ENCODE measurements at places on chromosomes 2 and 18.

- no peak for DNase-seq
These were observed 5.5 kb downstream of the ASAP2 start for GRCh38 chr2:9212010-9212635.

DNA sequence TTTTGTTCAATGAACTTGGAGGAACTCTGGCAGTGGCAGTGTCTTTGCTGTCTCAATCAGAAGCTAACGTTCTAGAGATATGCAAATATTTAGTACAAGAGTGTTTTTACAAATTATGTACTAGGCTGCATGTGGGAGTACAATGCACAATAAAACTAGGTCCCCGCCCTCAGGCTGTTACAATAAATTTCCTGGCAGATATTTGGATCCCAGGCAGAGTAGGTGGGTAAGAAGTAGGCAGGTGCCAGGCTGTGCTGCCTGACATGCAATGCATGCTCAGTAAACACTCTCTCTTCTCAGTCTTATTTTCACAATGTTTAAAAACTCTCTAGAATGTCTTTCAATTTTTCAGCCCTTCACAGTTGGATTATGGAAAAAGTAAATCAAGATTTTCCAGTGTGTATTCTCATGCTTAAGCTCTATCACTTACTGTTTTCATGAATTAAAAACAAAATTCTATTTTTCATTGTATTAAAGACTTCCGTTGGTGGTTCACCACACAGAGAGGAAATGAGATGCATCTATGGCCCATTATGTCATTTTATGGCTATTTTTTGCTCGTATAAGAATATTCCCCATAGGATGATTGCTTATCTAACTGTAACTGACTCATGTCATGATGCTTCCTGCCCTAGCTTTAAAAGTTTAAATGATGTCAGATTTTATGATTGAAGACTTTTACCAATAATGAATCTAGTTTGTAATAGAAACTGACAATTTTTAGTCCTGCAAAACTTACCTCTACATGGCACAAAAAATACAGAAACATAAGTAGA lies 346.1 kb downstream of the RND3 start:
- no peak for DNase-seq

GRCh38 chr18:24878289-24878688 lies 417.9 kb downstream of the HRH4 start:
- peak; percentile 30 for DNase-seq

GRCh38 chr2:59233920-59234319 lies 992.8 kb upstream of the FANCL start:
- no peak for DNase-seq

- DNase-seq: no peak
These were observed 580.1 kb downstream of the EPHA4 start for GRCh38 chr2:220991972-220992371.

- no peak for DNase-seq
These were observed 164.0 kb downstream of the DTNA start for GRCh38 chr18:34873986-34874580.

DNA sequence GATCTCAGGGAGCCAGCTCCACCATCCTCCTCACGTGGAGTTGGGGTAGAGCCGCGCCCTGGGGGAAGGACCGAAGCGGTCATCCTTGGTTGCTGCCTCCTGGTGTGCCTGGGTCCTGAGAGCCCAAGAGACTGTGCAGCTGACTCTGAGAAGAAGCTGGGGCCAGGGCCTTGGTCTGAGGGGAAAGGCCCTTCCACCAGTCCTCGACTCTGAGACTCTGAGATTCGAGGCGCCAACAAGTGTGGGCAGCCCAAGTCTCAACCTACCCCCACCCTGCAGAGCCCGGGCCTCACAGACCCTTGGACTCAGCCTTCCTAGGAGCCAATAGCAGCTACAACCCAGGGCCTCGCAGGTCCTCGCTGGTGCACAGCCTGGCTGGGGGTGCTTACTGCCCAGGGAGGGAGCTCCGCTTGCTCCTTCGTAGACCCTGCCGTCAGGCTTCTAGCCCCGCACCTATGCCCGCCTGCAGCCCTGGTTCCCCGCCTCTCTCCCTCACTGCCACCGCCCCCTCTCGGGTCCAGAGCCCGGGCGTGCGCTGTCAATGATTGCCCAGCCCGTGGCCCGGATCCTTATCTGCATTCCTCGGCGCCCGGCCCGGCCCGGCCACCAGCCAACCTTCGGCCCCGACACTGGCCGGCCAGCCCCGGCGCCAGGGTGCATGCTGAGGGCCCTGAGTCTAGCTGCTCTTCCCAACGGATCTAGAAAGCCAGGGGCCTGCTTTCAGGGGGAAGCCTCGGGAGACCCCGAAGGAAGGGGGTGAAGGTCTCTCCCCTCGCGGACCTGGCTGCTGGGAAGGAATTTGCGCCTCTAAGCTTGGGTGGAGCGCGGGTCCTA lies 2.0 kb downstream of the IHH start:
- peak; percentile 82 for DNase-seq

DNA sequence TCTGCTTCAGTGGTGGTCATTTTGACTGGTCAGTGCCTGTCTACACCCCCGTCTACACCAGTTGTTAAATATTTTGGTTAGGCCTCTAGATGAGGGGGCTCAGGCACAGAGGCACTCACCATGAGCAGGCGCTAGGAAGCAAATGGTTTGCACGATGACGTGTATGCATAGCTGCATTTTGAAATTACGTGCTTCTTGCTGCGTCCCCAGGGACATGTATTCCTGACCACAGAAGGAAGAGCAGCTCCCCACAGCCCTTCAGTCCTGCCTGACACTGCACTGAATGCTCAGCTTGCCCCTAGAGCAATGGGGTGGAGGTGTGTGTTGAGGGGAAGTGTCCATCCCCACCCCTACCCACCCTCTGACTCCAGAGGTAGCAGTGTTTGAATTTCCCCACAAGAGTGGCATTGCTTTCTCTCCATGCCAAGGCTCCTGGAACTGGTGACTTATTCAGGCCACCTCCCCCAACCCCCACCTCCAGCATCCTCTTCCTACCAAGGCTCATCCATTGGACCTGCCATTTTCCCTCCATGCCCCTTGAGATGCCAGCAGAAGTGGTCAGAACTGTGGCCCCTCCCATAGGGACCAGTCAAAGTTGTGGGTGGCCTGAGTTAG lies 11.4 kb upstream of the ZAP70 start:
- no peak for DNase-seq

GRCh38 chr2:98586551-98587140 lies 21.7 kb downstream of the COA5 start:
- DNase-seq: no peak

- DNase-seq: peak; percentile 64
These were observed 51.2 kb downstream of the SPIRE1 start for GRCh38 chr18:12606592-12607315.

DNA sequence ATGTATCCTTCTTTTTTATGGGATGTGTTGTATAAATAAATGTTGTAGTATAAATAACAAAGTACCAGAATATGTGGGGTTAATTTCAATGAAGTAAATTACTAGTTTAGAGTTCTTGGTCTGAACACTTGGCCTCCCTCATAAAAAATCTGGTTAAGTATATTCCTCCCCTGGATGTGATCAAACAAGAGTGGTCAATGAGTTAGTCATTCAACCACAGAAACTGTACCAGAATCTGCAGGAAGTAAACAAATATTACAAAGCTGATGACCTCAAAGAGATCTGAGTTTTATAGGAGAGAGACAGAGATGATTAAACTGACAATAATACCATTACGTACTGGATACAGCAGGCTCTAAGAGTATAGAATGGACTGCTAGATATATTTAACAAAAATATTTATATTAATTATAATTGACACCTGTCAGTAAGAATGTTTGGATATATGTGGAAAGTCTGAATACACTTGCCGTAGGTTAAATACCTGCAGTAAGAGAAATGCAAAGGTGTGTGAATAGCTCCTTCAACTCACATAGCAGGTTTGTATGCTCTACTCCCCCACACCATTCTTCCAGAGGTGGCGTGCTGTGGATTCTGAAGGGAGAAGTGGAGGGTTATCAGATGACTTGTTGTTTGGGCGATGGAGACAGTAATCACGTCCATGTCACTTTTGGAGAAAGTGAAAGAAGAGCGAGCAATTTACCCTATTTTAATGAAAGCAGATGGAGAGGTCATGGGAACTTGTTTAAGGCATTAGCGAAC lies 108.3 kb upstream of the LRATD1 start:
- no peak for DNase-seq

DNA sequence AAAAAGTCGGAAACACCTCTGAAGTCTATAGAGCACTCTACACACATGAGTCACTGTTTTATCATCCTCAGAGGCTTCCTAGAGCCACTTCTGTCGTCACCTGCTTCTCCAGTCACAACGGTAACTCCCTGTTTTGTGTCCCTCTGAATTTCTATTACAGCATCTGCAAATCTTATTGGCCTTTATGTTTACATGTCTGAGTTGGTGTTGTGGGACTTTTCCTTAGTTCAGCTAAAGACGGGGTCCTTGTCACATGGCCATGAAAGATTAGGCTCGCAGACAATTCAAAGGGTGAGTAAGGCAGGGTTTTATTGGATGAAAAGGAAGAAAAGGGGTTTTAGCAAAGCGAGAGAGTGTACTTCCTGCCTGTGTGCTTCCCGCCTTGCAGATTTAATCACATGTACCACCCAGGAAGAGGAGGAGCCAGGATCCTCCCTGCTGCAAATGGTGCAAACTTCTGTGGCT lies 185.6 kb downstream of the LPIN1 start:
- no peak for DNase-seq

- DNase-seq: no peak
These were observed 3.2 kb downstream of the GPR35 start for GRCh38 chr2:240628507-240628807.

DNA sequence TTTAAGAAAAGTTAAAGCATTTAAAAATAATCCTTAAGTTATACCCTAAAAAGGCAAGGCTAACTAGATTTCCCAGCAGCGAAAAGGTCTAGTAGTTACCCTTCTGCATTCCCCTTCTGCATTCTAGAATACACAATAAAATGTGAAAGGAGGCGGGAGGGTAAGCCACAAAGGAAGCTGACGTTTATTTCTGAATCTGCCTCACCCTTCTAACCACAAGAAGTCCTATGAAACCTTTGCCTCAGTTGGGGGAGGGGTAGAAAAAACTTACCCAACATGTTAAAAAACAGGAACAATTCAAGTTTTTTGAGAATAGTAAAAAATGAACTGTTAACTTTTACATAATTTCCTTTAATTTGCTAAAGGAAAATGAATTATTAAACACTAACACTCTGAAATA lies 11.3 kb downstream of the STK17B start:
- DNase-seq: peak; percentile 88

DNA sequence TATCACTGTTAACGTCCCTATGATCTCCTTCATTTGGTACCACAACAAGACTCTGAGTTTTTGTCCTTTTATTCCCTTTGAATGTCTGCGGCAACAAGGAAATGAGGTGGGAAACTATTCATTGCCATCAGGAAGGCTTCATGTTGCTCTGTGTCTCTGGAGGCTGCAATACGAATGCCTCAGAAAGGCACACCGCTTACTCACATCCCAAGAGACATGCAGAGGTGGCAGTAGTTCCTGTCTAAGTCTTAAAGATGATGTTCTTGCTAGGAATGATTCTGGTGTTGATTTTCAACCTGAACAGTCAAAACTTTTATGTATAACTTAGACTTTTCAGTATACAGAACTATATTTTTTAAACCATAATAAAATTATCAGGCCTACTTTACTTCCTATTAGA lies 24.0 kb downstream of the CNTNAP5 start:
- no peak for DNase-seq

DNA sequence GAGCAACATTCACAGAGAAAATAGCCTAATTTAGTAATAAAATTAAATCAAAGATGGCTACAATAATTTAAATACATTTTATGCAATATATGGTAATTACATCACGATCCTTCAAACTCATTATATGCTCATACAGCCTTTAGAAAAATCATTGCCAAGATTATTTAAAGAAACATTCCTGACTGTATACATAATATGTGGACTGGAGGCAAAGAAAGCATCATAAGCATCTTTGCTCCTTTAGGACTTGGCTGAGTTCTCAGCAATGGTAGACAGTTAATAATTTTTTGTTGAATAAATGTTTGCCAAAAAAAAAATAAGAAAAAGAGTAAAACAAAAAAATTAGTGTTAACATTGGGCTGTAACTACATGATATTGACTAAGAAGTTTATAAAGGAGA lies 26.9 kb downstream of the NCKAP5 start:
- DNase-seq: no peak

DNA sequence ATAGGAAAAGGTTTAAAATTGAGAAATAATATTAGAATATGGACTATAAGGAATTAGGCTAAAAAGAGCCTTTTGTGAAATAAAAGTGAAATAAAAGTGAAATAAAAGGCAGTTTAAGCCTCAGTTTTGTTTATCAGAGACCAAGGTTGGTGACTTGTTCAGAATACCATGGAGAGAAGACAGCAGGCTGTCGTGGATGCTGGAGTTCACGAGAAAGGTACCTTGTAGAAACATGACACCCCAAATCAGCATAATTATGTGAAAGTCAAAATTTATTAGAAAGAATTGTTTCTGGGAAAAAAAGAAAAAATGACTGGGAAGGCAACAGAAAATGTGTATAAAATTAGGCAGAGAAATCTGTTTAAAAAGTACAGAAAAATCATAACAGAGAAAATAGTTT lies 46.5 kb upstream of the SPAG16 start:
- DNase-seq: no peak

DNA sequence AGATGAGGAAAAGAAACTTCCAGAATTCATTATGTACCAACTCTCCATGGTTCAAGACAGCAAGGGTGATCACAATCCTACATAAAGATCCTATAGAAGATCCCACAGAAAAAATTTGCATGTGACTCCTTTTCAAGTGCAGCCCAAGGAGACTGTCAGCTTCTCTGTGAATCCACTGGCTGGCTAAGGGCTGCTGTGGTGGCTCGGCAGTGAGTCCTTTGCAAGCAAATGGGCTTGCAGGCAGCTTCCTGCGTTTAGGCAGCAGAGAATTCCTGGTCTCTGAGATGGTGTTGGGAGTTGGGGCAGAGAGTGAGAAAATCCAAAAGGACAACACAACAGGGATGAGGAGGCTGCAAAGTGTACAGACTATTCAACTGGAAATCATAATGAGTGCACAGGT lies 43.4 kb downstream of the NABP1 start:
- DNase-seq: no peak

- DNase-seq: no peak
These were observed 48.1 kb upstream of the SETBP1 start for GRCh38 chr18:44632469-44633145.

DNA sequence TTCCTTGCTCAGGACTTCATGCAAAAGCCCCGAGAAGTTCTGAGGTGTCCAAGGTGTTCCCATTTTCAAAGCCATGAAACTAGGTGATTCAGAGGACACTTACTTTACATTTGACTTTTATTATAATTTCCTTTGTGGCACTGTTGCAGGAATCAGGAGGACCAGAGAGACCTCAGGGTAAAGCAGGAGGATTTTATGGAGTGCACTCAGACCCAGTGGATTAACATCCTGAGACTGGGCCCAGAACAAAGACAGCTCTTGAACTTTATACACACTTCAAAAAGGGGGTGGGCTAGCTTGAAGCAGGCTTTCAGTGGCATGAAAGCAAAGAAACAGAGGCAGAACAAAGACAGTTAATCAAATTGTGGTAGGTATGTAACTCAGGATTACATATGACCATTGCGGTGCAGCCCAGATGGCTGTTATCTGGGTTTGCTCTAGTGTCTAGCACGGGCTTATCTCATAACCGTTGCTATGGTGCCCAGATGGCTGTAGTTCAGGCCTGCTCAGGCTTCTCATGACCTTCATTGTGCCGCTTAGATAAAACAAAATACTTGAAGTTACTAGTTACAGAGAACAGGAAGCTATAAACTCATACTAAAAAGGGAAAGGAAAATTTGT lies 39.4 kb downstream of the TMEM182 start:
- peak; percentile 11 for DNase-seq

GRCh38 chr2:183035954-183036669 lies 2.1 kb downstream of the NCKAP1 start:
- DNase-seq: no peak

- DNase-seq: no peak
These were observed 42.6 kb upstream of the ASXL2 start for GRCh38 chr2:25920786-25921415.
